ENCODE measurements at places on chromosomes 1 and 21.

DNA sequence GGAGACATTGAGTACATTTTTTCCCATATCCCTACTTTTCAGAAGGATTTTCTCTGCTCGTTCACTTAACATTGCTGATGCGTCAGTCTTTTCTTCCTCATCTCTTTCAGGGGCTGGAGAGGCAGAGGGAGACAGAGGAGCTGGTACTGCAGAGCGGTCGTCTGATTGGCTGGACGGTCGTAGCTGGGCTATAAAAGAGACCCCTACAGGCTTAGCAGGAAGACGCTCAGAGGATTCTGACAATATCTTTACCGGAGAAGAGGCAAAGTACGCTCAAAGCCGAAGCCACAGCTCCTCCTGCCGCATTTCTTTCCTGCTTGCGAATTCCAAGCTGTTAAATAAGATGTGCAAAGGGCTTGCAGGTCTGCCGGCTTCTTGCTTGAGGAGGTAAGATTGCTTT is at the start of gene RGS4:
RGS4 (plus strand) TSS at position 220 of the 400 bp plus-strand sequence; CDS start at position 344, 124 bp downstream.
- peak; percentile 20 for DNase-seq

- DNase-seq: no peak
Measured at GRCh38 chr1:60963167-60963940, 119.0 kb upstream of the NFIA start.

GRCh38 chr1:112507921-112508277 is 866 bp upstream of the WNT2B start:
- DNase-seq: no peak

DNA sequence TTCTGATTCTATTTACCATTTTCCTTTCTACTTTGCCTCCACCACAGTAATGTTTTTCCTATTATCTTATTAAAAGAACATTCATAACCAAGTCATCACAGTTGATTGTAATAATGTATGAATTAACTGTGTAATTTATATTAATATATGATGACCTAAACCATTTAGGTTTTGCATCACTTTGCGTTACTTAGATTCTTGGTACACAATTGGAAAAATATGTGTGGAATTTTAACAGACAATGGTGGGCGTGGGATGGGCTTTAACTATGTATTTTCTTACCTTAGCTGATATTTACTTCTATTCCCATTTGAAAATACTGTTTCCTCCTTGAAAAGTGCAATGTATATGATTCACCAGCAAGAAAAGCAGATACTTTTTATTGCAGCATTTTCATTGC is 3.6 kb downstream of the KRTAP21-3 start:
- no peak for DNase-seq

- no peak for DNase-seq
Measured at GRCh38 chr1:206985162-206985749, 15.0 kb upstream of the FCAMR start.

DNA sequence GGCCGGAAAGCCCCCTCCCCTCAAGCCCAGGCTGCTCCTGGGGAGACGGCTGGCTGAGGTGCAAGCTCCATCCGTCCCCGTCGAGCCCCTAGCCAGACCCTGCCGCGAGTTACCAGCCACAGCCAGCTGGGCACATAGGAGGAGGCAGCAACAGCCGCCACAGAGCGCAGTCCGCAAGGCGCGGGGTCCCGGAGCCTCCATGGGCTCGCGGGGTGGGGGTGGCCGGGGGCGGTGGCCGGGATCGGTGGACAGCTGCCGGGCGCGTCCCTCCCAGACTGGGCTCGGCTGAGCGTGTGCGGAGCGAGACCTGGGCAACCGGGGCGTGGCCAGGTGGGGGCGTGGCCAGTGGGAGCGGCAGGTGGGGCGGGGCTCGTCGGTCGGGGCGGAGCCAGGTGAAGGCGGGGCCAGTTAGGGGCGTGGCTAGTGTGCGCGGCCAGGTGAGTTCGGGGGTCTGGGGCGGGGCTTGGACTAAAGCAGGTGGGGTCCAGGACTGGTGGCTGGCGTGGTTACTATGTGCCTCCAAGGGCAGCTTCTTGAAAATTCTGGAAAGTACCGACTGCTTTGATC is at the start of gene CD164L2:
CD164L2 (minus strand) TSS at position 295 of the 567 bp plus-strand sequence; CDS start at position 201, 94 bp downstream.
- DNase-seq: no peak

GRCh38 chr21:35219291-35219690 is 170.2 kb upstream of the RUNX1 start:
- no peak for DNase-seq

Measured in midbrain (tissue), 1 donor.